ENCODE measurements at places on chromosomes 2 and 18. TPM values are rescaled to one million over a fixed set of nuclear protein-coding genes. Genes with fewer than 3 reads are reported as not detected.
A peak's percentile ranks its signal among the peaks of the same experiment; 100 is the strongest.

Gene DLX1
- total RNA-seq = 6.7 TPM

- peak overlapping the region; percentile 45 for H3K27ac ChIP-seq
- peaks cover 6% of the 10 kb centered on the region for H3K36me3 ChIP-seq
- H3K4me1 ChIP-seq = peaks cover 50% of the 10 kb centered on the region
- no peak for DNase-seq
- no peaks in the 10 kb centered on the region for H3K27me3 ChIP-seq
These were observed 1.3 kb upstream of the IL1R1 start for GRCh38 chr2:102141011-102141943.

GRCh38 chr18:43650426-43650825, 373.1 kb upstream of the SYT4 start:
- H3K36me3 ChIP-seq = no peaks in the 10 kb centered on the region
- no peak for DNase-seq
- no peaks in the 10 kb centered on the region for H3K4me1 ChIP-seq
- H3K27me3 ChIP-seq = no peaks in the 10 kb centered on the region
- no peak overlapping the region for H3K27ac ChIP-seq
- no peak overlapping the region for H3K4me3 ChIP-seq

Gene L3MBTL4
- 0.41 TPM for total RNA-seq

DNA sequence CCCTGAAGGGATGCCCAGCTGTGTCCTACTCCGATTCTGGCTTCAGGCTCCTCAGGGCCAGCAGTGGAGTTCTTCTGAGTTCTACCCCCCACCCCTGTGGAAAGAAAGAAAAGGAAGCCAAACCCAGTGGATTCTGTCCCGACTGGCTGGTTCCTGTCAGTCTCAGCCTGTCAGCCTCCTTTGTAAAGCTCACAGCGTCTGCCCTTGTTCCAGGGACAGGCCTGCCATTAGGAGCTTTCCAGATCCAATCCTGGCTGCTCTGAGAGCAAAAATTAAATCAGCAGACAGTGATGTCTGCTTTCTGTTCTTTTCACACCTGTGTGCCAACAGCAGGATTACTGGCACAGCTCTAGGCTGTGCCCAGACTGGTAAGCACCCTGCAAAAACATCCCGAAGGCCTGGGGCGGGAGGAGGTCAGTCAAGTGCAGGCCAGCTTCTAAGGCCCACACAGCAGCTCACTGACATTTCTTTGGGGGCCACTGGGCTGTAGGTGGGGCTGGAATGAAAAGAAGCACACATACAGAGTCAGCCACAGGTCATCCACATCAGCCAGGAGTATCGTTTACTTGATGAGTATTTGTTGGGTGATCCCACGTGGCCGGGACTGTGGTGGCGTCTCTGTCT, 69.1 kb downstream of the EHD3 start:
- no peaks in the 10 kb centered on the region for H3K4me1 ChIP-seq
- no peak overlapping the region for H3K4me3 ChIP-seq
- peaks cover 7% of the 10 kb centered on the region for H3K27me3 ChIP-seq
- no peak for DNase-seq
- H3K36me3 ChIP-seq = no peaks in the 10 kb centered on the region

GRCh38 chr2:46989491-46990230, 74.1 kb upstream of the MCFD2 start:
- no peak overlapping the region for H3K27ac ChIP-seq
- no peak for DNase-seq
- peaks cover 17% of the 10 kb centered on the region for H3K36me3 ChIP-seq

GRCh38 chr2:85853499-85854165, 35.2 kb downstream of the ST3GAL5 start:
- peaks cover 3% of the 10 kb centered on the region for H3K36me3 ChIP-seq
- no peaks in the 10 kb centered on the region for H3K27me3 ChIP-seq
- H3K27ac ChIP-seq = no peak overlapping the region
- DNase-seq = no peak
- H3K4me1 ChIP-seq = no peaks in the 10 kb centered on the region
- H3K4me3 ChIP-seq = no peak overlapping the region

DNA sequence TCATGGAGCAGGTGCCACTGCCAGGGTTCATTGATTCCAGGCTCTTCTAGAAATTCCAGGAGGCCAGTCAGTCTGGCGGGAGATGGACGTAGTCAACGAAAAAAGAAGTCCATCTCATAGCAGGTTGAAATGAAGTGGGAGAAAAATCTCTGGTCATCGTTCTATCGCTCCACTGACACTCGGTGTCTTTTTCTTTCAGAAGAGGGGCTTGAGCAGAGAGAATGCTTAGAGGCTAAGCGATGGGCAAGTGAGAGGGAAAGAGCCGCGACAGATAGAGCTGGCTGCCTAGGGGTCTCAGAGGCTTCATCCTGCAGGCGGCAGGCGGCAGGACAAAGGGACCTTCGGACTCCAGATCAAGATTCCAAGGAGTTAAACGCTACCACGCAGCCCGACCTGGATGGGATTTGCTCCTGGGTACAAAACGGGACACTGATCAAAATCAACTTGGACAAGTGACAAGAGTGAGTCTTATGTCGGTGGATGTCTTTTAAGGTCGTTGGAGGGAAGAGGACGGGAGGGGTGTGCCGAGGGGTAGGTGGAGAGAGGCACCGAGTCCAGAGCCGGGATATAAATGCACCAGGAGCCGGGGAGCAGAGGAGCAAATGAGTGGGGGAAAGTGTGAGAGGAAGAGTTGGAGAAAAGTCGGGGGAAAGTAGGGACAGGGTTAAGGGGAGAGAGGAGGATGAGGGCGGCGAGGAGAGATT, 677 bp upstream of the TMEM178A start:
- H3K4me1 ChIP-seq = peaks cover 25% of the 10 kb centered on the region
- H3K36me3 ChIP-seq = no peaks in the 10 kb centered on the region
- H3K27me3 ChIP-seq = peaks cover 32% of the 10 kb centered on the region
- no peak overlapping the region for H3K27ac ChIP-seq
- no peak for DNase-seq
- H3K4me3 ChIP-seq = peak overlapping the region; percentile 62

DNA sequence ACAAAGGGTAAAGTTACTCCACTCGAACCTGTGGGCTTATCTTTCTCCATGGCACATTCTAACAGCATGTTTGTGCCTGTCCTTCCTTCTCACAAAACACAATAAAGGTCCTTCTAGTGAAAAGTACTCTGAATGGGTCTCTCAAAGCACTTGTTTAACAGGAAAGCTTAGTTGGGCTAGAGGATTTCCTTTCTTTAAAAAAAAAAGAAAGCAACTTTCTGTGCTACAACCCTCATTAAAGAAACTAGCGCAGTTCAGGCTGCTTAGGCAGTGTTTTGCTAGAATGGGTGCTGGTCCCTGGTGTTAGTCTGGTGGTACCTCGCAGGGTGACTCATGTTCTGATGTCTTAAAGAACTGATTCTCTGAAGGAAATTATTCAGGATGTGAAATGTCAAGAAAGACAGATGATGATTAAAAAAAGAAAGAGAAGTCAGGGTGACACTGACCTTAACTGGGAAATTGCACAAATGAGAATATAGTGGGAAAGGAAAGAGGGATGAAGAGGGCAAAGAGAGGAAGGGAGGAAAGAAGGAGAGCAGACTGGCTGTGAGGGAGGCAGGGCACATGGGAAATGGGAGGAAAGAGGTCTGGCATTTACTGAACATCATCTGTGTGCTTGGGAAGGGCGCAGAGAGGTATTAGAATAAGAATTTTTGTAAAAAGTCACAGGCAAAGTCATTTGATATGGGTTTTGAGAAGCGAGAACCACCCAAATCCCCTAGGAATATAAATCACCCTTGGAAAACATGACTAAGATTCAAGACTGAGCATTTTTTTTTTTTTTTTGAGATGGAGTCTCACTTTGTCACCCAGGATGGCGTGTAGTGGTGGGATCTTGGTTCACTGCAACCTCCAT, 74.9 kb downstream of the ATP8B1 start:
- peaks cover 23% of the 10 kb centered on the region for H3K36me3 ChIP-seq
- H3K27ac ChIP-seq = peak overlapping the region; percentile 87
- no peak overlapping the region for H3K4me3 ChIP-seq
- no peak for DNase-seq
- H3K27me3 ChIP-seq = no peaks in the 10 kb centered on the region

- no peak for DNase-seq
- no peak overlapping the region for H3K27ac ChIP-seq
- no peaks in the 10 kb centered on the region for H3K36me3 ChIP-seq
- peaks cover 51% of the 10 kb centered on the region for H3K4me1 ChIP-seq
- no peaks in the 10 kb centered on the region for H3K27me3 ChIP-seq
These were observed 33.4 kb downstream of the ARHGAP25 start for GRCh38 chr2:68767996-68768395.

GRCh38 chr18:29979881-29980280, 1062.7 kb downstream of the DSC3 start:
- no peaks in the 10 kb centered on the region for H3K36me3 ChIP-seq
- H3K4me1 ChIP-seq = no peaks in the 10 kb centered on the region
- DNase-seq = no peak

Gene CTNNA2
- total RNA-seq = not detected

Gene KYNU
- not detected for total RNA-seq

GRCh38 chr2:99354070-99354469, 16.9 kb downstream of the EIF5B start:
- H3K4me1 ChIP-seq = peaks cover 16% of the 10 kb centered on the region
- H3K27ac ChIP-seq = no peak overlapping the region
- H3K4me3 ChIP-seq = no peak overlapping the region
- H3K36me3 ChIP-seq = no peaks in the 10 kb centered on the region
- H3K27me3 ChIP-seq = no peaks in the 10 kb centered on the region
- no peak for DNase-seq

- peaks cover 4% of the 10 kb centered on the region for H3K36me3 ChIP-seq
- H3K27me3 ChIP-seq = no peaks in the 10 kb centered on the region
- no peak for DNase-seq
- H3K4me3 ChIP-seq = no peak overlapping the region
- peak overlapping the region; percentile 69 for H3K27ac ChIP-seq
- peaks cover 50% of the 10 kb centered on the region for H3K4me1 ChIP-seq
These were observed 82.3 kb downstream of the ZEB2 start for GRCh38 chr2:144437636-144438035.

GRCh38 chr2:9333591-9334171, 89.6 kb downstream of the ITGB1BP1 start:
- H3K27me3 ChIP-seq = no peaks in the 10 kb centered on the region
- peaks cover 31% of the 10 kb centered on the region for H3K36me3 ChIP-seq
- peak overlapping the region; percentile 83 for H3K27ac ChIP-seq
- H3K4me3 ChIP-seq = no peak overlapping the region

DNA sequence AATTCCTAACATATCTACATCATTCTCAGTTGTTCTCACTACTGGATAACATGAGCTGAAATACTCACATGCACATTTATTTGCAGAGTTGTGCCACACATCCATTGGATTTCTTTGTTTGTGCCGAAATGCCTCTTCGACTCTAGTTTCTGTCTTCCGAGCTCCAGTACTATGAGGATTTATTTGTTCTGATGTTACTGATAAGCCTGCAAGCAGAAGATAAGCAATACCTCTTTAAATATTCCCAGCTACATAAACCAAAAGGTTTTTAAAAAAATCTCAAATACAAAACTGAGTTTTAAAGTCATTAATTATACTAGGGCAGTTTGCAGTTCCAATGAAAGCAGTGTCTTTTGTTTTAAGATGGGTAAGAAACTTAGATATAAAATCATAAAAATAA, 164.8 kb downstream of the ATAD2B start:
- no peak overlapping the region for H3K27ac ChIP-seq
- no peak for DNase-seq
- H3K4me3 ChIP-seq = no peak overlapping the region

- H3K27ac ChIP-seq = no peak overlapping the region
- no peak overlapping the region for H3K4me3 ChIP-seq
- H3K4me1 ChIP-seq = no peaks in the 10 kb centered on the region
- no peaks in the 10 kb centered on the region for H3K36me3 ChIP-seq
These were observed 316.2 kb upstream of the MGAT5 start for GRCh38 chr2:133937669-133938068.

GRCh38 chr2:67660015-67660602, 263.0 kb downstream of the ETAA1 start:
- H3K4me1 ChIP-seq = peaks cover 18% of the 10 kb centered on the region
- DNase-seq = no peak
- no peak overlapping the region for H3K4me3 ChIP-seq
- H3K27me3 ChIP-seq = no peaks in the 10 kb centered on the region

- no peak overlapping the region for H3K4me3 ChIP-seq
- H3K27me3 ChIP-seq = peaks cover 4% of the 10 kb centered on the region
- peaks cover 12% of the 10 kb centered on the region for H3K4me1 ChIP-seq
- H3K27ac ChIP-seq = no peak overlapping the region
- no peak for DNase-seq
These were observed 27.0 kb downstream of the GAD1 start for GRCh38 chr2:170843656-170844055.

Gene PTPRM
- total RNA-seq = 131 TPM

- H3K27ac ChIP-seq = no peak overlapping the region
- H3K36me3 ChIP-seq = no peaks in the 10 kb centered on the region
- peaks cover 9% of the 10 kb centered on the region for H3K27me3 ChIP-seq
- H3K4me3 ChIP-seq = no peak overlapping the region
These were observed 14.0 kb upstream of the CREG2 start for GRCh38 chr2:101401326-101401665.

- H3K4me1 ChIP-seq = no peaks in the 10 kb centered on the region
- no peak overlapping the region for H3K4me3 ChIP-seq
- no peaks in the 10 kb centered on the region for H3K36me3 ChIP-seq
- no peak overlapping the region for H3K27ac ChIP-seq
- no peak for DNase-seq
- H3K27me3 ChIP-seq = peaks cover 9% of the 10 kb centered on the region
These were observed 37.6 kb upstream of the PMAIP1 start for GRCh38 chr18:59861963-59862819.

DNA sequence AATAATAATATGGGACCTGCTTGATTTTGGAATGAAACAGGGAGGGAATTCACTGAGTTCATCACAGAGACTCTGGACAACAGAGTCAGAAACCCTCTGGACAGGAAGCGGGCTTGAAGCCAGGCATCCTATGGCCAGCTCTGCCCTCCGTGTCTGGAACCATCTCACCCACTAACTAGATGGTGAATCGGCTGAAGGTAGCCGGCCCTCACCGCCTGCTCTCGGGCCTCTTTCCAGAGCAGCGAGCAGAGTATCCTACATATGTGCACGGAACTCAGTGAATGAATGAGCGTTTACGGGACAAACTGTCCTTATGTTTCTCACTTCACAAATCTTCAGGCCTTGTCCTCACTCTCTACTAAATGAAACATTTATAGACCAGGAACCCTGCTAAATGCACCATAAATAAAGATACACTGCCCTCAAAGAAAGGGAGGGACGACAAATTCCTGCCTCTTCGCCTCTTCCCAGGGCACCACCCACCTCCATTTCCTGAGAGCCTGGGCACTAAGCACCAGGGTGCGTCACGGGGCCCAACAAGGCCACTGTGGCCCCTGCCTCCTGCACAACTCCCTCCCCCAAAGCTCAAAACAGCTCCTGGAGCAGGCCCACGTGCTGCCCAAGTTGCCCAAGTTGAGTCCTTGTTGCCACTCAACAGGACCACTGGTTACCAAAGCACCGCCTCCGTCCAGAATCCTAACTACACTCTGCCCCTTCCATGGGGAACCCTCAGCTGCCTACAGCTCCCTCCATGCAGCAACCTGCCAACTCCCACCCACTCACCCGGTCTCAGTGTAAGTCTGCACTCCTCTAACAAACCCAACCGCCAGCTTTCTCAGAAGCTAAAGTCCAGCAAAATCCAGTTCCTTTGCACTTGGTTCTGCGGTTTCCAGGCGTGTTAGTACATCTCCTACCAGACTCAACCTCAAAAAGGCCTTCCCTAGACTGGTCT, 1.7 kb downstream of the TBC1D8 start:
- peak overlapping the region; percentile 77 for H3K4me3 ChIP-seq
- DNase-seq = no peak
- peaks cover 33% of the 10 kb centered on the region for H3K4me1 ChIP-seq
- peaks cover 3% of the 10 kb centered on the region for H3K27me3 ChIP-seq
- peaks cover 2% of the 10 kb centered on the region for H3K36me3 ChIP-seq

GRCh38 chr2:111938392-111938791, 40.0 kb downstream of the MERTK start:
- H3K4me3 ChIP-seq = no peak overlapping the region
- no peak for DNase-seq
- H3K27ac ChIP-seq = peak overlapping the region; percentile 57
- H3K36me3 ChIP-seq = no peaks in the 10 kb centered on the region
